HS-5 (cell line): ENCODE measurements at places on chromosomes 3 and 15.

DNA sequence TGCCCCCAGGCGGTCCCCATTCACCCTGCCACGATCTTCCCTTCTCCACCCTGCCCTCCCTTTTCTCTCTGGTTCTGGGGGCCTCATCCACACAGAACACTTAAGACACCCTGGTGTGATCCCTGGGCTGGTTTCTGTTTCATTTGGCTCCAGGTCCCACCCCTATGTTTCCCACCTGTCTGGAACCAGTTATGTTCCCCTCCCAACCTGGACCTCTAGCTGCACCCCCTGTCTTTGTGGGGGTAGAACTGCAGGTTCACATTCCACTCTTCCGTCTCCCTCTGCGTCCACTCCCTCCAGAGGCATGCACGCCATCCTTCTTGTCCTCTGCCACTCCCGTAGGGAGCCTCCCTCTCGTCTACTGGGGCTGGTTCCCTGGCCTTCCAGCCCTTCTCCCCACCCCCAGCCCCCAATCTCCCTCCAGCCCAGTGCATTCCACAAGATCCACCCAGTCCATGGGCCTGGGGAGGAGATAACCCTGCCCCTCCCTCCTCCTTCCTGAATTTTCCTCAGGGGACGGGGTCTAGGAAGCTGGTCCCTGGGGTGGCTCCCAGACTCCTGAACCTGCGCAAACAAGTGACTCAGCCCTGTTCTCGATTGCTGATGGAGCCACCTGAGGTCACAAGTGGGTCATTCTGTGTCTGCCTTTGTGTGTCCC lies 73.8 kb downstream of the ABTB1 start:
- no peak for DNase-seq

GRCh38 chr15:89043031-89044002 lies 44.9 kb upstream of the ABHD2 start:
- no peak for DNase-seq

DNA sequence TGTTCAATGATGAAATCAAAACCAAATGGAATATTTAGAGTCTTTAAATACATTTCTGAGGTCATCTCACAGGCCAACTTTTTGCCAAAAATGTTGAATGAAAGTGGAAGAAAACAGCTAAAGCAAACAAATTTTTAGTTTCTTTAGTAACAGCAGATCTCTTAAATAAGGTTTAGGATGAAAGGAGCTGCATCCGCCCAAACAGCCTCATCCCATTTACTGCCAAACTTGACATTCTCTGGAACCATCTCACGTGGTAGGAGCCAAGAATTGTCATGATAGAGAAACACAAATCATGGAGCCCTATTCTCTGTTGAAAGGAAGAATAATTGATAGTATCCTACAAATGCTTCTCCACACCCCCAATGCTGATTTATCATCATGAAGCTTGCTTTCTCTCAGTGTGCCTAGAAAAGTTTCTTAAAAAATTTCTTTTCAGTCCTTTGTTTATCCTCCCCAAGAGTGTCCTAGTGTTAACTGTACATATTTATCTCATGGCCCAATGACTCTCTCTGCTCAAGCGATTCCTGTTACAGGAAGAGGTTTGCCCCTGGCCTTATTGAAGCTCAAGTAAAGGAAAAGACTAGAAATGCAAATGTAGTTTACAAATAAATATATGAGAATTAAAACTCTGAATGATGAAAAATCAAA lies 23.4 kb downstream of the SLC9A9 start:
- DNase-seq = no peak

DNA sequence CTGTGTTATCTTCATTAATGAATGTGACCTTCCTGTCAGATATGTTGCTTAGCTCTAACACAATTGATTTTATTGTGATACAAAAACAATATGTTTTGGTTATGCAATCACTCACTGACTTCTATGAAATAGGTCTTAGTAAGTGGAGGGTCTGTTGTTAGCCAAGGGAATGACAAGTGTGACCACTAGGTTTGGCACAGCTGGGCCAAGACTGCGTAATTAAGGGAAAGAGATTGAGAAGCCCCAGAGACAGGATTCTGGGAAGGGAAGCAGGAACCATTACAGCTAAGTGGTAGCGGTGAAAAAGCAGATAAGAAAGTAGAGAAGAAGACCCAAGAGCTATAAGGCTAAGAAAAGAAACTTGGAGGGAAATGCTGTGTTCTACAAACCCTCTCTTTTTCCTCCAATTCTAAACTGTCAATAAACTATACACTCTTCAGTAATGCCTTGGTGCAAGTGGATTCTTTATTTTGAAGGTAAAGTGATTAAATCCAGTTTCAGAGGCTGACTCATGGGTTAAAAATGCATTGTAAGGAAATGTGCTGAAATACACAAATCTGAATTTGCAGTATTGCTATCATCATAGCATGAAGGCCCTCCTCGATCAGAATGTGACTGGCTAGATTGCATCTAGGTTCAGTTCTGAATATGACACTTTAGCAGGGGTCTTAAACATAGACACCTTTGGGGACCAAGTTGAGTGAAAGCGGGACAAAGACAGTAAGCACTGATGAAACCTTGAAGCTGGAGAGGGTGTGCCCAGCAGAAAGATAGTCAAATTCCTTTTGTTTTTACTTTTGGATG lies 26.1 kb downstream of the KCNMB2 start:
- DNase-seq = peak; percentile 32

DNA sequence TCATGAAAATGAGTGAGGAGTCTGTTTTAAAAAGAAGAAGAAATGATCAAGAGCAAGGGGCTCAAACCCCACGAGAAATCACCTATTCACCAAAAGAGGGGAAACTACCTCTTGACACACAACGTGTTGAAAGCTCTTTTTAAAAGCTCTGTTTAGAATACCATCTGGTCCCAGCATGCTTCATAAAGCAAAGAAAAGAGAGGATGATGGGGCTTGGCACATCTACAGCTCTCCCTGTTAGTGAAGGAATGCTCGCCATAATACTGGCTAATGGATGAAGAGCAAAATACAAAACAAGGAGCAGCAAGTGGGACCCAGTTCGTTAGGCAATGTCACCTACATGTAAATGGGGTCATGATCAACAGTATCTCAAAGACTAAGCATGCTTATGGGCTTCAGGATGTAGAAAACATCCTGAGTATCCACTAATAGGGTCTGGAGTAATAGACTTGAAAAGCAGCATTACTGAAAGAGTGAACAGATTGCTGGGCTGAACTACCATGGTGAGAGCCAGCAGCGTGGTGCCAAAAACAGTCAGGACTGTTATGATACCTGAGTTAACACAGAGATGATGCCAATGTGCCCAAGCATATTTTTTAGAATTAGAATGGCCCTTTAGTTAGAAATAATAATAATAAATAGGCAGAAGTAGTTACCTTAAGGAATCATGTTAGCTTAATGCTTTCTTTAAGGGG lies 159.7 kb upstream of the POU1F1 start:
- no peak for DNase-seq

- DNase-seq = no peak
Observed at GRCh38 chr3:7190095-7190494, 329.2 kb downstream of the GRM7 start.

GRCh38 chr3:65604863-65605526 lies 433.7 kb downstream of the MAGI1 start:
- peak; percentile 19 for DNase-seq

DNA sequence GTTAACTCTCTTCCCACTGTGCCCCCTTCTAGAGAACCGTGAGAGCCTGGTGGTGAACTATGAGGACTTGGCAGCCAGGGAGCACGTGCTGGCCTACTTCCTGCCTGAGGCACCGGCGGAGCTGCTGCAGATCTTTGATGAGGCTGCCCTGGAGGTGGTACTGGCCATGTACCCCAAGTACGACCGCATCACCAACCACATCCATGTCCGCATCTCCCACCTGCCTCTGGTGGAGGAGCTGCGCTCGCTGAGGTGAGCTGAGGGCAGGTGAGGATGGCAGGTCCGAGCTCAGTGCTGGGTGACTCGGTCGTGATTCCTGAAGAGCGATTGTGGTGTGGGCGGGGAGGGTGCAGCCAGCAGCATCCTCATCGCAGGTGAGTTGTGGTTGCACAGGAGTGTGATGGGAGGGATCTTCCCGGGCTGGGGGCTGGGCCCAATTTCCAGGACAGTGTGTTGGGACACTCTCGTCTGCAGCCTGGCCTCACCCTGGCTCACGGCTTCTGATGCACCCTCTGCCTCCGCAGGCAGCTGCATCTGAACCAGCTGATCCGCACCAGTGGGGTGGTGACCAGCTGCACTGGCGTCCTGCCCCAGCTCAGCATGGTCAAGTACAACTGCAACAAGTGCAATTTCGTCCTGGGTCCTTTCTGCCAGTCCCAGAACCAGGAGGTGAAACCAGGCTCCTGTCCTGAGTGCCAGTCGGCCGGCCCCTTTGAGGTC lies 8.0 kb downstream of the MCM2 start:
- DNase-seq = no peak

- peak; percentile 28 for DNase-seq
Observed at GRCh38 chr3:14725013-14725412, 50.1 kb downstream of the C3orf20 start.

GRCh38 chr3:79204351-79204750 lies 563.4 kb downstream of the ROBO1 start:
- DNase-seq = no peak

GRCh38 chr3:151256749-151257148 lies 21.6 kb downstream of the P2RY14 start:
- no peak for DNase-seq

DNA sequence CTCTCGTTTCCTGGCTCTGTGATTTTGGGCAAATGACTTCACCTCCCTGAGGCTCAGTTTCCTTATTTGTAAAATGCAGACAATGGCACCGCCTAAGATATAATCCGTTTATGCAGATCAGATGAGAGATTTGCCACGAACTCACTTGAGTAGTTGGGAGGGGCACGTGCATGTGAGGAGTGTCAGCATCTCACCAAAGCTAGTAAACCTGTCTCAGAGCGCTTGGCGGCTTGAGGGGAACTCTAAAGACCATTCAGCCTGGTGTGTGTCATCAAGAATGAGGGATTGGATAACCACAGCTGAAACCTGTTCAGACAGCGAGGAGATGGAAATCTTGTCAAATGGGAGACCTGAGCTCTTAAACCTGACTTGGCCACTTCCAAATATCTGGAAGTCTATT lies 48.7 kb downstream of the BDH1 start:
- no peak for DNase-seq

DNA sequence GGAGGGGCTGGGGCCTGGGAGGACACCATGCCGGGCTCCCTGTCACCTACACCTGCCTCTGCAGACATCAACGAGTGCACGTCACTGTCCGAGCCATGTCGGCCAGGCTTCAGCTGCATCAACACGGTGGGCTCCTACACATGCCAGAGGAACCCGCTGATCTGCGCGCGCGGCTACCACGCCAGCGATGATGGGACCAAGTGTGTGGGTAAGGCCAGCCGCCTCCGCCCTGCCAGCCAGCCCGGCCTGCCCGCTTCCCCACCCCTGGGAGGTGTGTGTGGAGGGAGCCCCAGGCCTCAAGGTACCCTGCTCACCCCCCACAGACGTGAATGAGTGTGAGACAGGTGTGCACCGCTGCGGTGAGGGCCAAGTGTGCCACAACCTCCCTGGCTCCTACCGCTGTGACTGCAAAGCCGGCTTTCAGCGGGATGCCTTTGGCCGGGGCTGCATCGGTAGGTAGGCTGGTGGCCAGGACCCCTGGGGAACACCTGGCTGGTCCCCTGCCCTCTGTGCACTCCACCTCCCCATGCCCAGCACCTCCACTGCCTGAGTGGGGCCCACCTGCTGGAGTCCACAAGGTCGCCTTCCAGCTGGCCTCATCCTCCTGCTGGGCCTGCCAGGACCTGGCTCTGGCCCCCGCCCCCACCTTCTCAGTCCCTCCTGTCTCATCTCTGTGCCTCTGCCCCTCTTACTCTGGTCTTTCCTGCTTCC lies 80.1 kb downstream of the FBLN2 start:
- no peak for DNase-seq
